ENCODE measurements at places on chromosomes 11 and 22.

DNA sequence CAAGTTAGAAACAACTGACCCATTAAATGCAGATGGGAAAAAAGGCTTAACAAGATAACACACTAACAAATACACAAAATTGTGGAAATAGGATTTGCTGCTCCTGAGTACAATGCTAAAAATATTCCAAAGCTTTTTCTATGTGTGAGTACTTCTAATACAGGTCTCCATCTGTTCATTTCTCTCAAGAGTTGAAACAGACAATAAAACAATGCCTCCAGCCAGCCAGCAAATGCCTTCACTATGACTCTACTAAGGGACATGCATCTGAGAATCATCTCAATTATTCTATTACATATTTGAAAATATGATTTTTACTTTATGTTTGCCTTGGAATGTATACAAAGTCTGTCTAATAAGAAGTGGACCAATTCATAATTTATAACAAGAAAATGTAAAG lies 119.0 kb downstream of the CADM1 start:
- no peak for DNase-seq

- DNase-seq, result no peak
These were observed 114.9 kb downstream of the ETS1 start for GRCh38 chr11:128472128-128473089.

DNA sequence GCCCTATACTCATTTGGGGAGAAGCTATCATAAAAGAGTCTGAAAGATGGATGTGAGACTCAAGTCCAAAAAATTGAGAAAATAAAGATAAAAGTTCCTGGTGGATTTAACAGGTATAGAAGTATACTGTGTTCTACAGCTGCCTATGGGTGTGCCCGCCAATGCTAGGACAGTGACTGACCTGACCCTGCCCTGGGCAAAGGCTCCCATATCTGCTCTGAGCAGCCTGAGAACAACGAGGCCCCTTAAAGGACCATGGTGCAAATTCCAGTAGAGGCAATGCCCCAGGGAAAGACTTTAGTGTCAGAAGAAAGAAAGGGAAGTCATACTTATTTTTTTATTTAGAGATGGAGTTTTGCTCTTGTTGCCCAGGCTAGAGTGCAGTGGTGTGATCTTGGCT lies 181.8 kb downstream of the NAV2 start:
- no peak for DNase-seq

- DNase-seq, result no peak
These were observed 2.8 kb upstream of the CYTH4 start for GRCh38 chr22:37279331-37280181.

DNA sequence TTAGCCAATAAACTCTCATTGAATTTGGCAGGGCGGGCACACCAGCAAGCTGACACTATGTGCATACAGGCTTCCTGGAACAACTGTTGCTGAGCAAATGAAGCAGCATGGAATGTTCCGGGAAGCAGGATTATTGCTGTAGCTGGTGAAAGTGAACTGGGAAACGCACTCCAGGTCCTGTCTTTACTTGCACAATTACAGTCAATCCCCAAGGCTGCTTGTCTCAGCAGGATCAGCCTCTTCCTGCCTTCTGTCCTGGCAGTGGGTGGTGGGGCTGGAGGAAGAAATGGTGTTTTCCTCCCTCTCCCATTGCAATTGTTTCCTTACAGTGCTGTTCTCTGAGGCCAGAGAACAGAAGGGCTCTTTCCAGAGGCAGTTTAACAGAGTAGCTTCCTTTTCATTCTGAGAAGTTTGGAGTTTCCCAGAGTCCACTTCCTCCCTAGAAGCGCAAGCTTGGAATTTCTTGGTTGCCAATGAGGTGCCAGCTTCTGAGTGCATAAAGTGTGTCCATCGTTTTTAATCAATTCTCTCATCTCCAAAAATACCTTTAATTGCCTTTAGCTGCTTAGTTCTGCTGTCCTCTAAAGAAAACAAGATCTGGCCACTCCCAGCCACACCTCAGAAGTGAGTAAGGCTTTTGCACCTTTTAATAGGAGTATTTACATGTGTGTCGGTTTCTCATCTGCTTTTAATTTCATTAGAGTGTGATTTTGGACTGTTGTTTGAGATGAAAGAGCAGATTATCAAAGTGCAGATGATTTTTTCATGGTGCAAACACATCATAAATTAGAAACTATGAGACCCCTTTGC lies 19.9 kb downstream of the CD44 start:
- no peak for DNase-seq

- no peak for DNase-seq
These were observed 2.7 kb upstream of the LDHAL6A start for GRCh38 chr11:18452927-18453326.

- no peak for DNase-seq
These were observed 63.2 kb downstream of the SGSM3 start for GRCh38 chr22:40433416-40434090.
